ENCODE measurements at places on chromosomes 3 and 15. TPM values are rescaled to one million over a fixed set of nuclear protein-coding genes. Genes with fewer than 3 reads are reported as not detected.

CHRNA3 gene
- not detected for total RNA-seq

MEIS2 gene
- total RNA-seq, result 58.5 TPM

TUSC7 gene
- not detected for total RNA-seq

P2RY13 gene
- not detected for total RNA-seq

ZMYND10 gene
- total RNA-seq, result 0.06 TPM
